Activated T-helper 1 cell treated with anti-CD3 and anti-CD28 coated beads, Interleukin-2, amount 50 U/mL, for 16 hours (primary cell): ENCODE measurements at places on chromosomes 7 and 10.

- DNase-seq: no peak
These were observed 72.1 kb downstream of the EEPD1 start for GRCh38 chr7:36224934-36225858.

DNA sequence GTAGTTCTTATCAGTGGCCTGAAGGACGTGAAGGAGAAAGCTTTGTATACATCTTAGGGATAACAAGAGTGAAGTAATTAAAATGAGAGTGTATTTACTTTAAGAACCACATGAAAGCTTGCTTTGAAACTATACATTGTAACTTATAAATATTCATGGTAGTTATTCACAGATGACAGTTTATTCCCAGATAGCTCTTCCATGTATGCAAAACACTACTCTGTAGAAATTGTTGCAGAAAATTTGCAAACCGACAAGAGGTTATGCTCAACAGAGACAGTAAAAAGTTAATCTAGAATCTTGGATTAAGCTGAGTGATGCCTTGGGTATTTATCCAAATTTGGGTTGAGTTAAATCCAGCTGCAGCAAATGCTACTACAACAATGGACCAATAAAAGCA, 301.5 kb downstream of the PRKG1 start:
- no peak for DNase-seq

GRCh38 chr10:28754930-28755718, 77.8 kb downstream of the BAMBI start:
- DNase-seq: no peak

DNA sequence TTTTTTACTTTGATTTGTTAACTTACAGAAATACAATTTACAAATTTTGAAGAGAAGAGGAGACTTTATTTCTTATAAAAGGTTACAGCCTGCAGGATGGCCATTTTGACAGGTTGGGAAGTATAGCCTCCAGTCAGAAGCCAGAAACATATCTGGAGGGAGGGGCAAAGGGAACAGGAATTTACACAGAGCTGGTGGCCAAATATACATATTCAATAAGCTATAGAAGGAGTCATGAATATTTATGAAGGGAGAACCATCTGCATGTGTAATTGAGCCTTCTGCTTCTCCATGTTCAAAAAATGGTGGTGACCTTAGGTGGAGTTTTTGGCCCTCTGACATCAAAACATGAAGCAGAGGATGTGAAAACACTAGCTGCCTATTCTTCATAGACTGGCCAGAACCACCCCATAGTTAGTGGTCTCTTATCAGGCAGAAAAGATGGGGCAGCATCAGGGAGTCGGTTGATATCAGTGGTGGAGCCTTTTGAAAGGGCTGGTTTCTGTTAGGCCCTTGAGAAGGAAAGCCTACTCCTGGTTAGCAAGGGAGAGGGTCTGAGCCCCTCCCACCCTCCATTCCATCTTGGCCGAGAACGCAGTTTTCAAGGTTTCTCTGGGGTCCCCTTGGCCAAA, 57.2 kb downstream of the ENTPD1 start:
- no peak for DNase-seq

- no peak for DNase-seq
These were observed 13.9 kb downstream of the HDAC9 start for GRCh38 chr7:18509481-18509880.

GRCh38 chr7:16721541-16721940, 32.0 kb upstream of the TSPAN13 start:
- no peak for DNase-seq

- no peak for DNase-seq
These were observed 50.4 kb upstream of the PLEKHA1 start for GRCh38 chr10:122323941-122324675.

- DNase-seq: no peak
These were observed 18.9 kb downstream of the PODXL start for GRCh38 chr7:131537571-131537978.

GRCh38 chr10:94047293-94047692, 53.6 kb downstream of the PLCE1 start:
- no peak for DNase-seq

GRCh38 chr10:31158011-31158658, 126.5 kb upstream of the ZNF438 start:
- no peak for DNase-seq

DNA sequence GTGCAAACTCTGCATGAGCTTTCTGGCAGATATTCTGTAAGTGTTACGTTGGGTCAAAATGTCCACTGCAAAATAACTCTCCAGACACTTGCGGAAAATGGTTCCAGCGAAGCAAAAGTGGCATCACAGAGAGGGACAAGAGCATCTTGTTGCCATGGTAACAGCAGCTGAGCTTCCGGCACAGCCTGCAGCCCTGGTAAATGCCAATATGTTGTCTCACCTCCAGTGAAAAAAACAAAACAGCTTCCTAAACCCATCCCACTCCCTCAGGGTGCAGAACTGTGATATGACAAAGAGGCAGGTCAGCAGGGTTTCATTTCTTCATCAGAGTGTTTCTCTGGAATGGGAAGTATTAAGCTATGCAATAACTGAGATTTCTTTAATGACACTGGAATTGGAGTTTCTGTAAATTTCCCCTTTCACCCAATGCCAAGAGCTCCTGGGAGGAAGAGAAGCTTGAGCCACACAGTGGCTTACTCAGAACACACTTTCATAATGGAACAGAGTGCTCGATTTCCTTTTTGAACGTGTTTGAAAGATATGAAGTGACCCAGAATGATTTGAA, 65.6 kb downstream of the FOXI2 start:
- no peak for DNase-seq

DNA sequence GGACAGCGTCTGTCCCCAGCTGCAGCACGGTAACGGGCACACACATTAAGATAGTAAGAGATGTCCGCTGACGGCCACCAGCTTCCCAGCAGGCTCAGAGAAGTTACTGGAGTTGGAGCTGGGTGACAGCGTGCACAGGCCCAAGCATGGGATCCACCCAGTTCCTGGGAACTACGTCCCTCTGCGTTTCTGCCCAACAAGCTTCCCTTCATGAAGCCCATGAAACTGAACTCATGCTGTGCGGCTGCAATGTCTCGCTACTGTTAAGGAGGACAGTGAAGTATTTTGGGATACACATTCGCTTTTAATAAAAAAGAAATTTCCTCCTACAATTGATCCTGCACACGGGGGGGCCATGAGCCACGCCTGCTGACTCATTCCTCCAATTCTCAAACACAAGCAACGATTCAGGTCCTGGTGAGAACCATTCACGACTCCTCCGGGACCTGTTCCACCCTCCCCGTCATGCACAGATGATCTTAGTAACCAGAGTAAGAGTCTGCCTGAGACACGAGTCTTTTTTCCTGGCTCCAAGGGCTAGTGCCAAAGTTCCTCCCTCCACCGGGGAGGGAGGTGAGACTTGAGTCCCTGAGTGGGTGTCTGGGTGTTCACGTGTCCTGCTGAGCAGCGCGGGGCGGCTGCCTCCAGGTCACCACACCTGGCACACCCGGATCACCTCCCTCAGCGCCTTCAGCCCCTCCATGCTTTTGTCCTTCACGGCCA, 2.6 kb downstream of the PSMG3 start:
- DNase-seq: no peak

- DNase-seq: no peak
These were observed 185.6 kb downstream of the C7orf25 start for GRCh38 chr7:42726066-42726785.

- DNase-seq: no peak
These were observed 207.6 kb upstream of the PLXNA4 start for GRCh38 chr7:132783824-132784223.

DNA sequence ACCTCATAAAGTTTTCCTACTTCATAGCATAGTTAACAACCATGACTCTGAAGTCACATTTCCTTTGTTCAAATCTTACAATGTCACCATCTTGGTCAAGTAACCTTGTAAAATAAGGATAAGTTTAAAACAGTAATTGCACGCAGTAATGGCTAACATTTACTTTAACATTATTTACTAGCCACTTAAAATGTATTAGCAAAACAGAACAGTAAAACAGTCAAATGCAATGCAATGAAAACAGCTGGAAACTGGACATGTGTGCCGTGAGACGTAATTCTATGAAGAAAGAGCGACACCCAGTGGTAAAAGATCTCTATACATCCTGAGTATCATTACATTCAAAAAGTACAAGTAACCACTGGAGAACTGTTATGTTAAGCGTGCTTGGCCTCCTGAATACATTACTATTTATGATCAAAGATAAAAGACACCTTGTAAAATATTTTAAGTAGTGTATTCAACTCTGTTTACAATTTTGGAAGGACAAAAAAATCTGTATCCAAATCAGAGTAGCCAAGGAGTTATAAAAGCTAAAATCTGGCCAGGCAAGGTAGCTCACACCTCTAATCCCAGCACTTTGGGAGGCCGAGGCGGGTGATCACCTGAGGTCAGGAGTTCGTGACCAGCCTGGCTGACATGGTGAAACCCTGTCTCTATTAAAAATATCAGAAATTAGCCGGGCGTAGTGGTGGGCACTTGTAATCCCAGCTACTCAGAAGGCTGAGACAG, 27.2 kb downstream of the ATE1 start:
- DNase-seq: no peak

GRCh38 chr7:35624299-35625186, 70.4 kb downstream of the HERPUD2 start:
- DNase-seq: no peak

- DNase-seq: no peak
These were observed 1160.8 kb upstream of the LRRTM3 start for GRCh38 chr10:65765006-65765541.

DNA sequence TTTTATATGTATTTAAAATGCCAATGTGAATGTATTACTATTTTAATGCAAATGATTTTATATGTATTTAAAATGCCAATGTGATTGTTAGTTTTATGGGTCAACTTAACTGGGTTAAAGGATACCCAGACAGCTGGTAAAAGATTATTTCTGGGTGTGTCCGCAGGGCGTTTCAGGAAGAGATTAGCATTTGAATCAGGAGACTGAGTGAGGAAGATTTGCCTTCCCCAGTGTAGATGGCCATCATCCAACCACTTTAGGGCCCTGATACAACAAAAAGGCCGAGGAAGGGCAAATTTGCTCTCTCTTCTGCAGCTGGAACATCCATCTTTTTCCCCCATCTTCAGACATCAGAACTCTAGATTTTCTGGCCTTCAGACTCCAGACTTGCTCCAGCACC, 116.2 kb downstream of the BAMBI start:
- no peak for DNase-seq

- DNase-seq: no peak
These were observed 93.6 kb upstream of the PRR15 start for GRCh38 chr7:29469976-29470557.

- DNase-seq: no peak
These were observed 20.5 kb downstream of the CHCHD3 start for GRCh38 chr7:133061357-133061756.

GRCh38 chr7:127253281-127254162, 781 bp upstream of the GRM8 start:
- peak; percentile 30 for DNase-seq

DNA sequence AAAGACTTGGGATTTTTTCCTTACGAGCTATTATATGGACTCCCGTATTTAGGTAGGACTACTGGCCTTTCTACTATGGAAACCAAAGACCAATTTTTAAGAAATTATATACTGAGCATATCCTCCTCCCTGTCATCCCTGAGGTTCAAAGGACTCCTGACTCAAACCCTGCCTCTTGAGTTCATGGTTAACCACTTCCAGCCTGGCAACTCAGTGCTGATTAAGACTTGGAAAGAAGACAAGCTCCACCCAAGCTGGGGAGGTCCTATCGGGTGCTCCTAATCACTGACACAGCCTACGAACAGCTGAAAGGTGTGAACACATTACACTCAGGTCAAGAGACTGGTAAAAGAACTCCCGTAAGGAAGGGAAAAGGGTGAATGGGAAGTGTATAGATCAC, 66.8 kb downstream of the LYZL2 start:
- DNase-seq: no peak

- no peak for DNase-seq
These were observed 21.0 kb downstream of the ZCWPW1 start for GRCh38 chr7:100407285-100408180.

DNA sequence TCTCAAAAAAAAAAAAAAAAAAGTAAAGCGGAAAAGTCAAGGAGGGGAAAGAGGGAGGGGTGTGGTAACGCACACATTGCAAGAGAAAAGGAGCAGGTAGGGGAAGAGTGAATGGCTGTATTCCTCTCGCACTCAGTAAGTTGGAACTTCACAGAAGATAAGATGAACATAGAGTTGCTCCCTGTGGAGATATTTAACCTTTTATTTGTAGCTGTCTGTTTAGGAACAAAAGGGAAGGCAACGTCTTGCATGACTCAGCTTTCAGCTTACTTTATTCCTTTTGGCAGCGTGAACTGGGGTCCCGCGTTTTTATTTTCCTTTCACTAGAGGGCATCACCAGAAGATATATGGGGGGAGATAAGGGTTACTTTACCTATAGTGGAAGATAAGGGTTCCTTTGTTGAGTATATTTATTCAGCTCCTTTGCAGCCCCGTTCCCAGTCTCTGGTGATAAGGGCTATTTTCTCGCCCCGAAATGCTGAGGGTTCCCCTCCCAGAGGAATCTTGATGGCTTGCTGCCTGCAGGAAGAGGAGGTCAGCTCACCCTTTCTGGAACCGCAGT, 78.5 kb downstream of the APBB1IP start:
- DNase-seq: no peak

DNA sequence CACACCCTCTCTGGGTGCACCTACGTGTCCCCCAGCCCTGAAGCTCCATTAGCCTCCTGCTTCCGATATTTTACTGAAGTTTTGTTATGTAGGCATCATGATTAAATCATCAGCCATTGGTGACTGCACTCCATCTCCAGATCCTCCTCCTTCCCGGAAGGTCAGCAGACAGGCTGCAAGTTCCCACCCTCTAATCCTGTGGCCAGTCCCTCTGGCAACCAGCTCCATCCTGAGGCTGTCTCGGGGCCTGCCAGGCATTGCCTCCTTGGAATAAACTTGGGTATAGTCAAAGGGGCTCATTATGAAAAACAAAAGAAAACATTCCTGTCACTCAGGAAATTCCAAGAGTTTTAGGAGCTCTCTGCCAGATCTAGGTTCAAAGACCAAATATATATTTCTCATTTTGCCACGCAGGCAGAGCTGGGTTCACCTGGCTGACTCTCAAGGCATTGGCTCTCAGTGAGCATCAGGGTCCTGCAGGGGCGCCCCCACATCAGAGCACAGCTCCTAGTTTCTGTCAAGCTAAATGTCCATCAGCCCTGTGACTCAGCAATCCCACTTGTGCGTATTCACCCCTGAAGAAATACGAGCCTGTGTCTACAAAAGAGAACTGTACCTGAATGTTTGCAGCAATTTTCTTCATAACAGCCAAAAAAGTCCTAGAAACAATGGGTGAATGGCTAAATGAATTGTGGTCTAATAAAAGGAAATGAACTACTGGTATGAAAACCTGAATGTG, 27.4 kb upstream of the TMEM72 start:
- DNase-seq: no peak
